ENCODE measurements at places on chromosomes 1 and 21.

DNA sequence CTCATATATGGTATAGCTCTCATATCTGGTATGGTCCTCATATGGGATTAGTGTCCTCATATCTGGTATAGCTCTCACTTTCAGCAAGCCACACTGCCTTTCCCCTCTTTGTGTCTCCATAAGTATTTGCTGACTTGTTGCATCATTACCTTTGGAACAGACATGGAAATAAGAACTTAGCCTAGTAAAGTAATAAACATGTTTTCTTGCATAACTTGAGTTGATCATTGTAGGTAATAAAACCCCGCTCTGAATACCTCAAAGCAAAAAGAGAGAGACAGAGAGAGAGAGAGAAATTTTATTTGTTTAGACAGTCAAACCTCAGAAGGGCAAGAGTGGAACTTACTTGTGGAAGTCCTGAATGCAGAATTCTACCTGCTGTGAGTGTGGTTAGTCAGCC, 170.3 kb downstream of the GREM2 start:
- DNase-seq, result no peak

GRCh38 chr1:30522031-30523004, 201.1 kb downstream of the MATN1 start:
- DNase-seq, result no peak

DNA sequence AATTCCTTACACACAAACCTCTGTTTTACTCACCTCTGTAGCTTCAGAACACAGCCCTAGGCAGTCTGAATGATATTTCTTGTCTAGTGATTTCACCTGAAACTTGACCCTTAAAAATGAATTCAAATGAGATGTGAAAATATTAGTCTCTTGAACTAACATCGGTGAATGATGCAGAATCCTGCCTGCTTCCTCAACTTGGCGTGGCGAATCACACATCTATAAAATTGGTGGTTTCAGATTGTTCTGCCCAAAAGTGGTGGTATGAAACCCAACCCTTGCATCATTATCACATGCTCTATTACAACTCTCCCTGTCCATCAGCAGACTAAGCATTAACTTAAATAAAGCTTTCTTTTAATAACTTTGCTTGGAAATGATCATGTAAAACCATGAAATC, 26.9 kb upstream of the C1orf21 start:
- no peak for DNase-seq

- DNase-seq, result no peak
These were observed 56.4 kb upstream of the SAMSN1 start for GRCh38 chr21:14602382-14602958.

Measured in WTC11 (cell line).